ENCODE measurements at places on chromosomes 16 and 17. TPM values are rescaled to one million over a fixed set of nuclear protein-coding genes. Genes with fewer than 3 reads are reported as not detected.

The ZNF597 gene
- polyA plus RNA-seq, result 3.3 TPM

DNA sequence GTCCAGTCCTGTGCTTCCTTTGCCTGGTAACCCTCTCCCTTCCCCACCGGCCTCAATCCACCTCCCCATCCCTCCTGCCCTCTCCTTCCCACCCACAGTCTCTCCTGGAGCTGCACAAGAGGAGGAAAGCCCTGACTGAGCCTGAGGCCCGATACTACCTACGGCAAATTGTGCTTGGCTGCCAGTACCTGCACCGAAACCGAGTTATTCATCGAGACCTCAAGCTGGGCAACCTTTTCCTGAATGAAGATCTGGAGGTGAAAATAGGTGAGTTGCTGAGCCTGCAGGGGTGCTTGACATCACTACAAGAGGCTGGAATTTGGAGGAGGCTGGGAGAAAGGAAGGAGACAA, 1.3 kb downstream of the PLK1 start:
- no peak for DNase-seq

GRCh38 chr16:981695-982144, at the start of gene SOX8:
Gene SOX8, plus strand, starts transcription at chr16:981770. Its CDS starts 153 bp downstream, at chr16:981923.
- DNase-seq, result no peak

The RHBDL3 gene
- polyA plus RNA-seq, result 1.6 TPM

GRCh38 chr16:23876256-23876896, 40.6 kb downstream of the PRKCB start:
- no peak for DNase-seq

GRCh38 chr17:75970011-75970523, 8.9 kb downstream of the ACOX1 start:
- DNase-seq, result no peak

- DNase-seq, result no peak
Observed at GRCh38 chr17:27892542-27892865, 661 bp downstream of the LYRM9 start.

DNA sequence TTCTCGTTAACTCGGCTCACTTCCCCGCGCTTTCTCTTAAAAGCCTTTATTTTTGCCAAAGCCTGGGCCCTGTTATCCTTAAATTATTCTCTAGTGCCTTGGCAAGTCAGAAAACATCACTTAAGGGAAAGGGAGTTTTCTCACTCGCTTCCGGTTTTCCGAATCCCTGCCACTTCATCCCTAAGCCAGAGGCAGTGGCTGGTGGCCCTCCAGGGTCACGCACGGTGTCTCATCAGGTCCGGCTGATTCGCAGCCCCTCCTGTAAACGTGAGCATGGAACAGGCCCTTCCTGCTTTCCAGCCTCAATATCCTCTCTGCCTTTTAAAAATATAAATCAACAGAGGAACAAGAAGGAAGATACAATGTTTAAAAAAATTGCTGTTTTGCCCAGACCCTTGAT, 142.5 kb upstream of the CHMP6 start:
- no peak for DNase-seq

DNA sequence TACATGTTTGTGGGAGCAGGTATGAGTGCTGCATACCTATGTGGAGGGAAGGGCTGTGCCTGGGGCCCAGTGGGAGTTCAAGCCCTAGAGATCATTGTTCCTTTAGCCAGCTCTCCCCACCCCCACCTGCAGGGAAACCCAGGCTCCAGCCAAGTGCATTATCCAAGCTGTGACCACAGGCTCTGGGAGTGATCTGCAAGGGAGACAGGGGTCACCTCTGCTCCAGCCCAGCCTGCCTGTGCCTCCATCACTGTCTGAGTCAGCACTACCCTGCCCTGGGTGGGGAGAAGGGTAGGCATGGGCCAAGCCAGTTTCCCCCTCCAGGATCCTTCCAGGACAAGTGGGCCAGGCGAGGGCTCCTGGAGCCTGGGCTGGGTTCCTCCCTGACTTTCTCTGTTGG, 32.1 kb upstream of the SBK1 start:
- DNase-seq, result no peak

The KRT33B gene
- 0.03 TPM for polyA plus RNA-seq

The ADAD2 gene
- 0.35 TPM for polyA plus RNA-seq

The TMEM132E gene
- 4.0 TPM for polyA plus RNA-seq

The HOXB8 gene
- 55.5 TPM for polyA plus RNA-seq

The HP gene
- 0.69 TPM for polyA plus RNA-seq

- no peak for DNase-seq
Observed at GRCh38 chr17:40777459-40777858, 4.9 kb downstream of the KRT27 start.

DNA sequence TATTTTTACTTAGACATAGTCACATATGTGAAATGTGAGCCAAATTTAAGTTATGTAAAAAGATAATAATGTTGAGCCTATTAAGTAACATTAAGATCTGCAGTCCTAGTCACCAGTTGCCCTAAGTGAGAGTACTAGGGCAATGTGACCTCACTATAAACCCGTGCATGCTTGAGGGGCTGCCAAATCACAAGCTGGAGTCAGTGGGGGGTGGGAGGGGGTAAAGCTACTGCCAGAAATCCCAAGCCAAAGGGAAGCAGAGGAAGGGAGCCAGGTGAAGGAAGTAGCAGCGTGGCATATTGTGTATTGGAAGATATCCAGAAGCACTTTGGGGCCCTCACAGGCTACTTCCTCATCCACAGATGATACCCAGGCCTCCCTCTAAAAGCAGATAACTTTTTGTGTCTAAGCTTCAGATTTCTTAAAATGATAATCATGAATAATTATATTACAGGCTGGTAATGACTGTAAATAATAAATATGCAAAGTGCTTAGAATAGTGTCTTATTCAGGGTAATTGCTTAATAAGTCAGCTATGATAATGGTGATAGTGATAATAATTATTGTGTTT, 134.1 kb downstream of the CA10 start:
- no peak for DNase-seq

The KCNAB3 gene
- polyA plus RNA-seq, result 10.0 TPM

GRCh38 chr16:4496305-4496704, 20.1 kb downstream of the HMOX2 start:
- no peak for DNase-seq

The SEC14L1 gene
- 120 TPM for polyA plus RNA-seq

DNA sequence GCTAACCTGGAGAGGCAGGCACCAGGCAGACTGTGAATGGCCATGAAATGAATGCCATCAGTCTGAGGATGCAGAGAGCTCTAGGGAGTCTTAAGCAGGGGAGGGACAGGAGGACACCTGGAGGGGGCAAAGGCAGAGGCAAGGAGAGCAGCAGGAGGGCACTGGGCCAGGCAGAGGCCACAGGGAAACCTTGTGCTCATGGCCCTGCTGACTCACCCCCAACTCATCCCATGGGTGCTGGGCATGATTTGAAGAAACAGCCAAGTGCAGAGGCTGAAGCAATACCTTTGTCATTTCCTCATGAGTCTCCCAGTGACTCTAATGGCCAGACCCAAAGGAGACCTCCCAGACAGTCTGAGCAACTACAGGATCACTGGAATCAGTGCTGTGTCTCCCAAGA, 141.4 kb downstream of the TMEM132E start:
- no peak for DNase-seq

DNA sequence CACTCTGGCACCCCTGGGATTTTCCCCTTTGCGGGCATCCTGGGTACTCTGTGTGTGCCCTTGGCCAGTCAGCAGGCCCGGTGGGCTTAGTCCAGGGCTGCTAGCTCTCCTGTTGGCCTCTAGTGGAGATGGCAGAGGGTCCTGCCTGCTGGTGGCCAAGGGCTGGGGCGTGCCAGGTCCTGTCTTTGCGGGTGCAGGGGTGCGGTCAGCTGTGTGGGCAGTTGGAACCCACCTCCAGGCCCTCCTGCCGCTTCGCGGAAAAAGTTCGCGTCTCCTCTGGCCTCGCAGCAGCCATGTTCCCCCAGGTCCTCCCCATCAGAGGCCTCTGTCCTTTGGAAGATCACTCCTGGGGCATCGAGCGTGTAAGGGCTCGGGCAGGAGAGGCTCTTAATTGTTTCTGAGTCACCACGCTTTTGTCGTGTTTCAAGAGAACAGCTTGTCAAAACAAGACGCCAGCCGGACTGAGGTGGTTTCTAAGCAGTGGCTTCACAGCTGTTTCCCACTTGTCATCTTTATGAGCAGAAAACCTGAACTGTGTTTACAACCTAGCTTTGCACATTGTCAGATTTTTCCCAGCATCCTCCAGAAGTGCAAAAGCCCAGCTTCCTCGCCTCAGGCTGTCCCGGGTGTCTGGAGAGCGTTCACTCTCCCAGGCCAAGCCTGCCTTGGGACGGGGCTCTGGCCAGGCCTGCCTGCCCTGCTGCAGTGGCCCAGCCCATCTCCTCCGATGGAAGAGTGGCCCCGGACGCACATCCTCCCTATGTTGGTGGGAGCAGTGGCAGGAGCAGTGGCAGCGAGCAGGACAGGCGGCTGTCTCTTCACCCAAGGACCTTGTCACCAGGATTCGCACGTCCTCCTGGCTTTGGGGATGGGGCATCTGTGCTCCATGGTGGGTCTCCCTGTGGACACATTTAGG, 5.0 kb upstream of the DNASE1L2 start:
- no peak for DNase-seq

GRCh38 chr16:2822158-2822495, 5.1 kb downstream of the PRSS21 start:
- DNase-seq, result no peak

The MCRIP2 gene
- polyA plus RNA-seq, result 28.0 TPM

DNA sequence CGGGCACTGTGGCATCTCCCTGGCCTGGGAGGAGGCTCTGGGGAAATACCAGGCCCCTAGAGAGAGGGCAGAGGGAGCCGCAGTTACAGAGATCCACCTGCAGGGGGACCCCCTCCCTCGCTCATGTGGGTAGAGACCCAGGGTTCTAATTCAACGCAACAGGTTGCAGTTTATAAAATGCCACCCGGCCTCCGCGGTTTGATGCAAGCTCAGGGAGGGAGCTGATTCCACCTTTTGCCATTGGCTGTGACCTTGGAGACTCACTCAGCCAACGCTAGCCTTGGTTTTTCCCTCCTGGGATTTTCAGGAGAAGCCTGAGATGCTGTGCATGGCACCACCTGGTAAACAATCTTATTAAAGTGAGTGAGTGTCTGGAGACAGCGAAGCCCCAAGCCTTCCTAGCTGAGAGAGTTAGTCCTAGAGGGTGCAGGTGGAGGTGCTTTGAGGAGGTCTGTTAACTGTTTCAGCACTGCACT, 12.1 kb downstream of the TTLL6 start:
- no peak for DNase-seq

- no peak for DNase-seq
Observed at GRCh38 chr16:80973991-80974390, 32.7 kb downstream of the CMC2 start.

The PRR15L gene
- polyA plus RNA-seq, result 23.6 TPM

The KCNG4 gene
- polyA plus RNA-seq, result not detected

The ARL5C gene
- not detected for polyA plus RNA-seq

The CD300A gene
- 0.86 TPM for polyA plus RNA-seq

GRCh38 chr16:68470461-68471150, 22.3 kb upstream of the SMPD3 start:
- DNase-seq, result no peak

DNA sequence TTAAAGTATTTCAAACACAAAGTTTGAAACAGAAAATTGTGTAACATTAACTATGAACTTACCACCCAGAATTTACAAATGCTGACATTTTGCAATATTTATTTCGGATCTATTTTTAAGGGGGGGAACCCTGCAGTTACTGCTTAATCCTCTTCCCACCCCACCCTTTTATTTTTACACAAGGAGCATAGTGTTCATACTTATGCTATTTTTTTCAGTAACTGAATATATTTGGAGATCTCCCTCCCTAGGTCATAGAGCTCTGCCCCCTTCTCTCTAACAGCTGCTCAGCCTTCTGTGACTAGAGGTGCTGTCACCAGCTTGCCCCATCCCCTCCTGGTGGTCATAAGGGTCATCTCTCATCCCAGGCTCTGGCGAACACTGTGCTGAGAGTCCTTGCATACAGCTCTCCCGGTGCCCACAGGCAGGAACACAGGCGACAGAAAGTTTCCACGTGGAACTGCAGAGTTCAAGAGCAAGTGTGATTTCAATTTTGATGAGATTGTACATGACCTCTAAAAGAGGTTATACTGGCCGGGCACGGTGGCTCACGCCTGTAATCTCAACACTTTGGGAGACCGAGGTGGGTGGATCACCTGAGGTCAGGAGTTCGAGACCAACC, 44.2 kb downstream of the SNX20 start:
- no peak for DNase-seq

DNA sequence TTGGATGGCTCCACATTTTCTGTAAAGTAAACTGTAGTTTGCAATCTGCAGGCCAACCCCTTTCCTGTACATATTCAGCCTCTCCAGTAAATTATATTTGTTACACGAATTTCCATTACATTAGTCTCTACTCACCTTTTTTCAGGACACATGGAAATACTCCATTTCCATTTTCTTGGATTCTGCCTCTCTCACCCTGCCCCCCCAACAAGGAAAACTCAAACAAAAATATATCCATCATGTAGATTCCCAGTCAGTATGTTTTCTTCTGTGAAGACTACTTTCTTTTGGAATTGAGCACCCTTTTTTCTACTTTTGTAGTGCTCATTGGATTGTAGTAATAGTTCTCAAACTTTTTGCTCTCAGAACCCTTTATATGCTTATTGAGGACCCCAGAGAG, 2.9 kb downstream of the PPM1D start:
- DNase-seq, result no peak

The VMO1 gene
- 0.46 TPM for polyA plus RNA-seq

DNA sequence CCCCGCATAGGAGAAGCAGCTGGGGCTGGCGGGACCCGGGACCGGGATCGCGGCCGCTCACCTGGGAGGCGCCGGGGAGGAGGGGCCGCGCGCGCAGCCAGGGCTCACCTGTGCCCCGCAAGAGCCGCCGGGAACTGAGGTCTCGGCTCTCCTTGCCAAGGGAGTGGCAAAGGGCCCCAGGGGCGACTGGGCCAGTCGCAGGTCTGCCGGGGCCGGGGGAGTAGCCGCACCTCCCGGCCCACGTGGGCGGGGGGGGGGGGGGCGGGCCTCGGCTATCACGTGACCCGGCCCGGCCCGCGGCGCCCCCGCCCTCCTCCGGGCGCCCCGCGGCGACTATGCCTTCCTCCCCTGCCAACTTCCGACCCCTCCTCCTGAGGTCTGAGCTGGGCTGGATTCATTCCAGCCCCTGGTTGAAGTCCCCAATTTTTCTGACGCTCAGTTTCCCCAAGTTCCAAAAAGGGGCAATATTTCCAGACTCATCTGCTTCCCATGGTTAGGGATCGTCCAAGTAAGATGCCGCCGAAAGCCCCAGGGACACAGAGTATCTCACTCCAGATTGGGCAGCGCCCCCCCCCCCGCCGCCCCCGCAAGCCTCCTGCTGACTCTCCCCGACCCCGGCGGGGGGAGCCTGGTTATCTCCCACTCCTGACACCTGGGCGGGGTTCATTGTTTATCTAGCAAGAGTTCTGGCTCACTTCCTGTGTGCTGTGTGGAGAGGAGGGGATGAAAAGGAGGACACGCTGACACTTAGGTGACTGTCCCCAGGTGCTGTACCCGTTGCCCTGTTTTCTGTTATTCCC, at the start of gene TMC6:
TMC6 (minus strand) TSS at position 205 of the 800 bp plus-strand sequence. CDS start 1,923 bp downstream, outside the sequence.
- no peak for DNase-seq

The CDH5 gene
- polyA plus RNA-seq, result 67.3 TPM

DNA sequence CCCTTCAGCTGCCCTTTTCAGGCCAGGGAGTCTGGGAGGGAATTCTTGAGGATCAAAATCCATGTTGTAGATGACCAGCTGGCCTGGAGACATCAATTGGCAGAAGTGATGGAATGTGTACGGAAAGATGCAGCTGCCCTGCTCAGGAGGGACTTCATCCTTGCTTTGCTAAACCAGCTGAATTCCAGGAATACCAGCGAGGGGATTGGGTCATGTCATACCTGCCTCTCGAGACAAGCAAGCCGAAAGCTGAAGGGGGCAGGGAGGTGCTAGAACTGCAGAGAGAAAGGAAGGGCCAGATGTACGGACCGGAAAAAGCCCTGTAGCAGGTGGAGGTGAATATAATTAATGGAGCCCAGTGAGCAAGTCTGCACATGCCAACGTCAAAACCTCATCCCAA, 25.6 kb upstream of the NTN1 start:
- no peak for DNase-seq

The KRT12 gene
- polyA plus RNA-seq, result not detected

GRCh38 chr16:361341-361871, 8.9 kb upstream of the AXIN1 start:
- DNase-seq, result no peak

All from right renal pelvis (tissue), 4 donors.